ENCODE measurements at places on chromosomes 1 and 21.

GRCh38 chr1:31957701-31958674 lies 19.8 kb upstream of the PTP4A2 start:
- no peak for DNase-seq

- no peak for DNase-seq
Observed at GRCh38 chr1:27690183-27690582, 18.2 kb upstream of the IFI6 start.

DNA sequence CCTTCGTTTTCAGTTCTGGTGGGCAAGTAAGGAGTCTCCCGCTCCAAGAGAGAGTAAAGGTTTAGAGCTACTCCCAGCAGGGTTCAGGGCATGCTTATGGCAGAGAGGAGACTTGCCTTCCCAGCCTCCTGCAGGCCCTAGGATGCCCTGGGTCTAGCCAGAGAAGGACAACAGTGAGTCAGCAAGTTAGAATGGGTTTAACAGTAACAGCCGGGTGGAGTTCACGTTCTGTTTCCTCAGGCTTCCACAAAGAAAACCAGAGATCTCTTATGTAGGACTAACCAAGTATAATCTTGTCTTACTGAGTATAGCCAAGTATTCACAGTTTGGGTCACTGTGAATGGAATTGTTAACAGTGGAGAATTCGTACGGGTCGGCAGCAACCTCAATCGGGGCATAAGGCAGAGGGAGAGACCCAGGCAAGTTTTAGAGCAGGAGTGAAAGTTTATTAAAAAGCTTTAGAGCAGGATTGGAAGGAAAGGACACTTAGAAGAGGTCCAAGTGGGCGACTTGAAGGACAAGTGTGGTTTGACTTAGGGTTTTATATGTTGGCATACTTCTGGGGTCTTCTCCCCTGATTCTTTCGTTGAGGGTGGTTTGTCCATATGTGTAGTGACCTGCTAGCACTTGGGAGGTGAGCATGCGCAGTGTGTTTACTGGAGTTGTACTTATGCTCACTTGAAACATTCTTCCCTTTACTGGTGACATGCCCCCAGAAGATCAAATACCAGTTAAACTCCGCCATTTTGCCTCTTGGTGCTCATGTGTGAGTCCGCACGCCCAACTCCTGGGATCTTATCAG lies 4.5 kb downstream of the OVAAL start:
- no peak for DNase-seq

DNA sequence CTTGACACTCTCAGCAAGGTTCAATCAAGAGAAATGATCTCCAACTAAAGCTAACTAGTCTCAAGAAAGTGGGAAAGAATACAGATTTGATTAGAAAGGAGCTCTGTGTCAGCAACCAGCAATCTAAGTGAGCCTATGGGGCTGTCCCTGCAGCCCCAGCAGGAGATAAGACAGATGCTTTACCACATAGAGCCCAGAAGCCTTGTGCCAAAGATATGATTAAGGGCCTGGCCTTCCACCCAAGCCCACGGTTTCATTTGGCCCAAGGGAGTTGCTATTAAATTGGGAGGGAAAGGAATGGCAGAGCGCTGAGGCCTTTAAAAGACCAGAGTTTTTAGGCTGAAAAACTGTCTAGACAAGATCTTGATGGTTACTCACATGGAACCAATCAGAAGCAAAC lies 74.8 kb downstream of the HLCS start:
- no peak for DNase-seq

DNA sequence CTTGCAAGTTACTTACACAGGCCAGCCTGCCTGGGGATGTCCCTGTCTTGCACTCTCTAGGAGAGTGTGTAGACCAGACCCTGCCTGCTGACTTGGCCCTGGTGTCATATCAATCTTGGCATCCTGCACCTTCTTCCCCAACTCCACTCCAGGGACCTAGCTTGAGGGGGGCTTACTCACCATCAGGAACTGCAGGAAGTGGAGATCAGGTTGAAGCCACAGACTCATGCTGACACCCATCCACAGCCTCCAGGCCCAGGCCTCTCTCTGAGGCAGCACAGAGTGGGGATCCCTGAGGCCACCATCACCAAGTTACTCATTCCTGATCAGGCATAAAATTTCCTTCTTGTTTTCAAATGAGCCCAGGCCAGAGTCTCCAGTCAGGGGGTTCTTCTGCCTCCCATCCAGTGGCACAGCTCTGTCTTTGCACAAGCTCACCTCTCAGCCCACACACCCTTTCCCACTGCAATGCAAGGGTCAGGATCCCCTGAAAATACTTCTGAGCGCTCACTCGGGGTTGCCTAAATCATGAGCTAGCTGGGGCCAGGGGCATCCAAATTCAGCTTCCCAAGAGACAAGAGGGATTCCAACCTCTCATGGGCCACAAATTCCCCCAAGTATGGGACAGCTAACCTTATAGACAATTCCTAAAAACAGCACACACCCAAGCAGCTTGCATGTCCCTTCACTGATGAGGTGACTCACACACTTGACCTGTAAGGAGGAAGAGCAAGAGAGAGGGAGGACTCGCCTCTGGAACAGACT lies 33.5 kb downstream of the CSMD2 start:
- DNase-seq, result no peak

GRCh38 chr21:33424214-33424613 lies 21.0 kb downstream of the IFNGR2 start:
- no peak for DNase-seq

- DNase-seq, result peak; percentile 78
Observed at GRCh38 chr1:236287757-236288619, 6.2 kb upstream of the ERO1B start.

DNA sequence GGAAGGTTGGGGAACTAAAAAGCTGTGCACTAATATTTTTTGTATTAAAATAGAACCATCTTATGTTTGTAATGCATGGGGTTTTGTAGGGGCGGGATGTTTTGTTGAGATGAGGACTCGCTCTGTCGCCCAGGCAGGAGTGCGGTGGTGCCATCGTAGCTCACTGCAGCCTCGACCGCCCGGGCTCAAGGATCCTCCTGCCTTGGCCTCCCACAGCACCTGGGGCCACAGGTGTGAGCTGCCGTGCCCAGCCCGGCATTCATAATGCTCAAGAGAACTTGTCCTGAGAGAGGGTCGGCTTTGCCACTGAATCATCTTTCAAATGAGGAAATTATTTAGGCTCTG lies 3.0 kb upstream of the C1orf159 start:
- DNase-seq, result no peak

DNA sequence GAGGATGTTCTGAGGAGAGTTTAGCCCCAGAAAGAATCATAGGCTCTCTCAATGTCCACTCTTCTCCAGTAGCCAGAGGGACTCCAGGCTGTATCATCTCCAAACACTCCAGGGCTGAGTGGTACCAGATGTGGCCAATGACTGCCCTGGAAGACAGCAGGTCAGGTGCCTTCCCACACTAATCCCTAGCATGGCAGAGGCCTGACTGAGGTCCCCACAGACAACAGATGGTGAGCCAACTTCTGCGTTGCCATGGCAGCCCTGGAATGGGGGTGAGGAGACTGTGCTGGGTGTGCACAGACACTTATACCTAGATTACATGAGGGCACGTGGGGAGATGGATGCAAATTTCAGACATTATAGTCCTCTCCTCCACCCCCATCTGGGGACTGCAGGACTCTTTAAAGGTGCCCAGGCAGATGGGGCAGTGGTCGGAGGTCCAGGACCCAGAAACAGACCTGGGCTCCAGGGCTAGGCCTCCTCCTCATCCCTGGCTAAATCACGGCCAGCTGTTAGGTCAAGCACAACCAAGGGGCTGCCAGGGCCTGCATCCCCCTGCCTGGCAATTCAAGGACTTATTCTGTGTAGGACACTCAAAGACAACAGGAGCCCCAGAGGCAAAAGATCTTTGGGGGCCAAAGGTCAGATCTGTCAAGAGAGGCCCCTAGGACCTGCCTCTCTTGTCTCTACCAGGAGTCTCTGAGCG lies 42.9 kb downstream of the CAMK2N1 start:
- DNase-seq, result peak; percentile 98

DNA sequence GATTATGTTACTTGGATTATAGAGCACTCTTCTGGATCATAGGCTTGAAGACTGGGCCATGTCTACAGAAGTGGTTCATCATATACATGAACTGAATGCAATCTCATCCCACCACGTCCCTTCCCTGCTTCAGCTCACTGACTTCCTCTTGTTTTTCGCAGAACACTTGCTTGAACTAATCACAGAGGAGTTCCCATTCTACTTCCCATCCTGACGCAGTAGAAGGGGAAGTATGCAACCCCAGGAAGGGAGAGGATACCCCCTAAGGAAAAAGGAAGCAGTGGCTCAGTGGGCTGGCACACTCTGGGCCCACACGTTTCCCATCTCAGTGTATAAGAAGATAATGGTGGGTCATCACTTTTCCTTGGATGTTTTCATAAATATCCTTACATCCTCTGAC lies 36.2 kb downstream of the CASQ2 start:
- no peak for DNase-seq

- no peak for DNase-seq
Observed at GRCh38 chr1:226549094-226549936, 751 bp downstream of the STUM start.

DNA sequence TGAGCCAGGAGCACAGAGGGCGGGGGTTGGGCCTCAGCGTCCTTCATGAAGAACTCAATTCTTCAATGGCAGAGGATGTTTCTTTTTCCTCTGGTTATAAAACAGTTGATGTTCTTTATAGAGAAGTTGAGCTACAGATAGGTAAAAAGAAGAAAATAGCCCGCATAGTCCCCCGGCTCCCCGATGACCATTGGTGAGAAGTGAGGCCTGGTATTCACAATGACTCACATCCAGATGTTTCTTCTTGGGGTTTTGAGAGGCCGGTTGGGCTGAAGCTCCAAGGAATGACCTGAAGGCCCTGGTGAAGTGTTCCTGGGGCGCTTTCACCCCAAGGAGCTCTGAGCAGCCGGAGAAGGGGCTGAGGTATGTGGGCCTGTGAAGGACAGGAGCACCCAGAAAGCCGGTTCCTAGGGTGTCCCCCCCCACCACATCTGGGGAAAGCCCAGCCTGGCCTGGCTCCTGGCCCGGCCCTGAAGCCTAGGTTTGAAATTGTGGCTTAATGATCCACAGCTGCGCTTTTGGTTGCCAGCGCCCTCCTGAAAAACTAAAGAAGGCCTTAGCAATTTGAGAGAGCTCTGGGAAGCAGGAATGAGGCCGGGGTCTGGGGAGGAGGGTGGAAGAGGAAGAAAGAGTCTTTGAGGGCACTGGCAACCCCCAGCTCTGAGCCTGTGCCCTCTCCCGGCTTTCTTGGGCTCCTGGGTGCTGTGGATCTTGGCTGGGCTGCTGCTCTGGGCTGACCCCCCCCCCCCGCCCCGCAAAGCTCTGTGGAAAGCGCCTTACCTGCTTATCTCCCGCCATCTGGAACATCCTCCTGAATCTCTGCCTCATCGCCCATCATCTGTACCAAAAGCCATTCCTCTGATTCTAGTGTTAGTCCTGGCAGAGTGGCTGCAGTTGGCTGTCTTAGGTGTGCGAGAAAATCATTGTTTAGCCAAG lies 444.7 kb downstream of the CAMTA1 start:
- peak; percentile 6 for DNase-seq

DNA sequence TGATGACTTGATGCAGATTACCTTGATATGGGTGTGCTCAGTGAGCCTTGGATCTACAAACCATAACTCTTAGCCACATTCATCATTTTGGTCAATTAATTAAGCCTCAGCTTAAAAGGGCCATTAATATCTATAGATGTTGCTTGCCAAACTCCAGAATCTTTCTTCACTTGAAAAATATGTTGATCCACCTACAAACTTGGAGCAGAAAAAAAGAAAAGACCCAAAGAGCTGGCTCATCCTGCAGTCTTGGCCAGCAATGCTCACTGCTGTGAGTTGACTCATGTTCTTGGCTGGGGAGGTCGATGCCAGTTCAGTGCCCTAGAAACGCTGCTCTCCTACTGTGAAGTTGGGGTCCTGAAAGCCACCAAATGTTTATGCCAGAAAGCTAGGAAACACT lies 75.4 kb downstream of the DPT start:
- no peak for DNase-seq

DNA sequence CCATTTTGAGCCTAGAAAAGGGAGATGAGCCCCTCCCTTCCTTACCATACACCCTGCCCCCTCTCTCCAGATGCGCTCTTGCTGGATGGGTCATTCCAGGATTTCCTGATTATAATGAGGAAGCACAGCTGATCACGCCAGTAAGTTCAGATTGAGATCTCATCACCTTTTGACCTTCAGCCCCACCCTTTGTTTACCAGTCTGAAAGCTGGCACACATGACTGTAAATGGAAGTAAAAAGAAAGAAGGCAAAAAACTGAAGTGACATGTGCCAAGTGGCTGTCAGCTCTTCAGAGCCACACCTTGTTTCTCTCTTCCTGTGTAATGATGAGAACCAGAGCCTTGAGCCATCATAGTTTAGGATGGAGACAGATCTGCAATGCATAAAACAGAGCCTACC lies 27.9 kb downstream of the S1PR1 start:
- DNase-seq, result no peak

- DNase-seq, result no peak
Observed at GRCh38 chr1:30809514-30810263, 52.1 kb upstream of the LAPTM5 start.

DNA sequence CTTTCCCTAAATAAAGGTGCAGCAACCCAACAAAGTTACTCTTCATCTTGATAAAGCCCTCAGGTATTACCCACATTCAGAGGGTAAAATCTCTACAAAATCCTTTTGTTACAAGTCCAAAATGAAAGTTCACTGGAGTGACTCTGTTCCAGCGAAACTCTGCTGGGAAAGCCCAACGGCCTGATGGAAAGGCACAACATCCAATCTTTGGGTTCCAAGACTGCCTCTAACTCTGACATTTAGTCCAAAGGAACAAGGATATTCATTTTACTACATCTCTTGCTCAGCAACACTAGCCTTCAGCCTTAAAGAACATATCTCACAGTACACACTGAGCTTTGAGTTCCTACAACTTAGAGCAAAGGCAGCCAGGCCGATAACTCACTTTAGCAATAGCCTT lies 42.1 kb downstream of the TGFBR3 start:
- no peak for DNase-seq

- peak; percentile 47 for DNase-seq
Observed at GRCh38 chr1:201468844-201469644, at the start of gene PHLDA3. PHLDA3 (minus strand) TSS chr1:201469188; CDS start chr1:201468786, 402 bp downstream.

GRCh38 chr1:241787691-241788090 lies 60.3 kb upstream of the EXO1 start:
- no peak for DNase-seq

- no peak for DNase-seq
Observed at GRCh38 chr1:34612091-34612827, 142.6 kb upstream of the GJB5 start.

- no peak for DNase-seq
Observed at GRCh38 chr1:244254467-244254866, 197.2 kb downstream of the ADSS2 start.

Measured in NCI-H524 treated with DMSO at 0.1 percent for 48 hours (cell line).